ENCODE measurements at places on chromosomes 4 and X. TPM values are rescaled to one million over a fixed set of nuclear protein-coding genes. Genes with fewer than 3 reads are reported as not detected.

The CYTL1 gene
- polyA plus RNA-seq: not detected

The MXRA5 gene
- not detected for polyA plus RNA-seq

The CITED1 gene
- 0.14 TPM for polyA plus RNA-seq

The RAB40A gene
- polyA plus RNA-seq: not detected

The RAB41 gene
- not detected for polyA plus RNA-seq

The TIMM8A gene
- 2.4 TPM for polyA plus RNA-seq

The PABPC5 gene
- polyA plus RNA-seq: not detected

The RGN gene
- not detected for polyA plus RNA-seq

The ANOS1 gene
- 0.18 TPM for polyA plus RNA-seq

The MTTP gene
- not detected for polyA plus RNA-seq

DNA sequence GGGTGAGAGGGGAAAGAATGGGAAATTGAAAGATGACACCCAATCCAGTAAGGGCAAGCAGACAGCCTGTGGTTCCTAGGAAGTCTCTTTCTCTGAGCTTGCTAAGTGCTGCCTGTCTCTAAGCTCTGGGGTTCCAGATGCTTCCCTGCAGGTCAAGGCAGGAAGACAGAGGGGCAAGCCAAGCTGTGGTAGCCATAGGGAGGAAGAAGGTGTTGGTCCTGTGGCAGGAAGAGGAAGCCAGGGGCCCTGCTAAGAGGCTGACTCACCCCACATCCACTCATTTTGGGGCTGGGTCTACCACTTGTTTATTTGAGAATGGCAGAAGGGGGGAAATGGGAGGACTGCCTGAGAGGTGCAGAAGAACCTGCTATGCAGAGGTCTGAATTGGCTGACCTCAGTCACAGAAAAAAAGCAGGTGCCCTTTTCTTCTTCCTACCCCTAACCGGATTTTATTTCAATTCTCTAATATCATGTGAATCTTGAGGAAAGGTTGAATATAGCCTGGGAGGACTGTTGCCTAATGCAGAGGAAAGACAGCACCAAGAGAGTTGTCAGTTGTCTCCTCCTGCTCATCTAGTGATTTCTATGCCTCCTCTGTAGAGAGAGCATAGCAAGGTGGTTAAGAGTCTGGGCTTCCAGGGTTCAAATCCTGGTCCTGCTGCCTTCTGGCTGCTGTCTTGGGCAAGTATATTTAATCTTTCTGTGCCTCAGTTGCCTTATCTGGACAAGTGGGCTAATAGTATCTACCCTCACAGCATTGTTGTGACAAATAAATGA, 27.4 kb downstream of the HOPX start:
- peak; percentile 35 for DNase-seq

GRCh38 chrX:15929194-15929593, 74.6 kb upstream of the AP1S2 start:
- no peak for DNase-seq

- DNase-seq: no peak
Observed at GRCh38 chr4:17096692-17097091, 198.2 kb upstream of the LDB2 start.

DNA sequence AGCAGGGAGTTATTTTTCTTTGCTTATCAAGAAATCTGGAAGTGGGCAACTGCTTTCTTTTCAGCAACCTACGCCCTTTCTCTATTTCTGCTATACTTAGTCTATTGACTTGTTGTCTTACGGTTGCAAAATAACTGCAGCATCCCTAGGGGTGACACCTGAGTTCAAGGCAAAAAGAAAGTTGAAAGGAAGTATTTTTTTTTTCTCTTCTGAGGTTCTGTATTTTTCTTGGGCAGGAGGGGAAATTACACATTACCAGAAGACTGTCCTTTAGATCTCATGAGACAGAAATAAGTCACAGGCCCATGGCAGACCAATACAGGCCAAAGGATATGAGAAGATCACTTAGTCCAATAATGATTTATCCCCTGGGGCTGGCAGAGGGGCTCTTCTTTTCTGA, 204.7 kb upstream of the CASK start:
- no peak for DNase-seq

DNA sequence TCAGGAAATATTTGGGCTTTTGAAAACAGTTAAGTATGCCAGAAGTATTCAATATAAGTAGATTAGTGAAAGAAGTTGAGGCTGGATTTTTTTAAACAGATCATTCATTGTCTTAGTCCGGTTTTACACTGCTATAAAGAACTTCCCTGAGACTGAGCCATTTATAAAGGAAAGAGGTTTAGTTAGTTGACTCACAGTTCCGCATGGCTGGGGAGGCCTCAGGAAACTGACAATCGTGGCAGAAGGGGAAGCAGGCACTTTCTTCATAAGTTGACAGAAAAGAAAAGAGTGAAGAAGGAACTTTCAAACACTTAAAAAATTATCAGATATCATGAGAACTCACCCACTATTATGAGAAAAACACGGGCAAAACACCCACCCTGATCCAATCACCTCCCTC, 31.1 kb upstream of the CYLC1 start:
- DNase-seq: no peak

DNA sequence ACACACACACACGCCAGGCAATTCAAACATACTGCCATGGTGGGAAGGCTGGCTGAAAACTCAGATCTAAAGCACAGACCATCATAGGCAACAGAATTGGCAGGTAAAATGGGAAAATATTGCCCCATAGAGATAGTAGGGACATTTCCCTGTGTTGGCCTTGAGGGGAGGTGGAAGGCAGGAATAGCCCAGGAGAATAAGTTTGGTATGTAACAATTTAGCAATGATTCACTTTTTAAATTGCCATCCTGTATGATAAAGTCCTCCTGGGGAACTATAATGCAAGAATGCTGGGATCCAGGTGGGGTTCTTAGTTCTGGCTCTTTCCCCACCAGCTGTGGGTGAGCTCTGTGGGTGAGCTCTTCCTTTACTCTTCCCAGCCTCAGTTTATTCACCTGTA, 51.0 kb downstream of the ATXN3L start:
- no peak for DNase-seq

GRCh38 chr4:186016796-186017195, 52.2 kb upstream of the TLR3 start:
- DNase-seq: no peak

DNA sequence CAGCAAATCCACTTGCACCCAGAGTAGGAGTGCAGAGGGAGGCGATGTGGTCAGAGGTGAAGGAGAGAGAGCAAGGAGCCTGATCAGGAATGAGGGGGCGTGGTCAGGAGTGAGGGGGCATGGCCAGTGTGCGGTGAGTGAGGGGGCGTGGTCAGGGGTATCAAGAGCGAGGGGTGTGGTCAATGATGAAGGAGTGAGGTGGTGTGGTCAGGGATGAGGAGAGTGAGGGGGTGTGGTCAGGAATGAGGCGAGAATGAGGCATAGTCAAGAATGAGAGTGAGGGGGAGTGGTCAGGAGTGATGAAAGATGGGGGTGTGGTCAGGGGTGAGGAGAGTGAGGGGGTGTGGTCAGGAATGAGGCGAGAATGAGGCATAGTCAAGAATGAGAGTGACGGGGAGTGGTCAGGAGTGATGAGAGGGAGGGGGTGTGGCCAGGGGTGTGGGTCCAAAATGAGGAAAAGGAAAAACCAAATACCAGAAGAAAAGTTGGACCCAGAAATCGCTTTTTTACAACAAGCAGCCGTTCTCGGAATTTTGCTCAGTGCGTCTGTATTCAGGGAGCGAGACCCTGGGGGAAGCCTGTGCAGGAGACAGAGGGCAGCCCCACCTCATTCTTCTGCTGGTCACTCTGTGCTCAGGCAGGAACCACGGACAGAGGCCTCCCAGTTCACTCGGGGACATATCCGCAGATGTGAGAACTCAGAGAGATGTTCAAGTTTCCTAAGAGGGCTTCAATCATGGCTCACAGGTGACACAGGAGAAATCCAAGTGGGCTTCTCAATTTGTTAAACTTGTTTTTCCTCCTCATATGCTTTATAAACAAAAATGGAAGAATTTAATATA, 47.5 kb downstream of the MAGEA1 start:
- DNase-seq: peak; percentile 78

GRCh38 chr4:545612-546011, 30.5 kb downstream of the TMEM271 start:
- no peak for DNase-seq

DNA sequence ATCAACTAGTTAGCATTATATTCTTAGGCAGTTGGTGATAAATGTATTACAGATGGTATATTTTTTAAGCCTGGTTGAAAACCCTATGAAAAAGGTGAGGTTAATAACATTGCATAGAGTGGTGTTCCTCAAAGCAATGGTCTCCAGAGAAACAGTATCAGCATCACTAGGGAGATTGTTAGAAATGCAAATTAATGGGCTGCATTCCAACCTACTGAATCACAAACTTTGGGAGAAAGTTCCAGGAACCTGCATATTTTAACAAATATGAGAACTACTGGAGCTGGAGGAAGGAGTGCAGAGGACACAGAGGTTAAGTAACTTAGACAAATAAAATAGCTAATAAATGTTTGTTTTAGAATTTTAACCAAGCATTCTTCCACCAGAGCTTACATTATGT, 166.9 kb upstream of the PCDH10 start:
- no peak for DNase-seq

GRCh38 chr4:42391981-42392380, 5.3 kb upstream of the SHISA3 start:
- no peak for DNase-seq

GRCh38 chr4:7043284-7044136, at the start of gene TADA2B:
TADA2B (plus strand) TSS chr4:7043372; CDS start chr4:7043580, 208 bp downstream.
- peak; percentile 51 for DNase-seq

GRCh38 chrX:48826135-48826875, at the start of gene ERAS:
ERAS (plus strand) TSS chrX:48826513; CDS start chrX:48829124, 2,611 bp downstream.
- DNase-seq: no peak

Data from CD14-positive monocyte (primary cell).